ENCODE measurements at places on chromosomes 4 and X. TPM values are rescaled to one million over a fixed set of nuclear protein-coding genes. Genes with fewer than 3 reads are reported as not detected.

- DNase-seq = no peak
Measured at GRCh38 chrX:31128855-31129254, 57.0 kb upstream of the FTHL17 start.

DNA sequence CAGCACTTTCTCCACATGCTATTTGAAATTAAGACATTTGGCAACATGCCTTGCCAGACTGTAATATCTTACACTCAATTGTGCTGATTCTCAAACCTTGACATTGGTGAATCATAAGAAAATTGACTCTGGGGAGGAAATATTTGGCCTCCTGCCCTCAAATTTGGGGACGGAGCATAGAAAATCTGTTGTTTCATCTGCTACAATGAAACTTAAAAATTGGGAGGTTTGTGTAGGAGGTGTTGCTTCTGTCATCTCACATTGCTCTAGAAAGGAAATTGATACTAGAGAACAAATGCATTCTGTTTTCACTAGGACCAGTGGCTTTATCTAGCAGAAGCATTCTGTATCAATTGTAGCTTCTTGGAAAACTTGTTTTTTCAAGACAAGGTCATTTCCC lies 5.3 kb downstream of the OCRL start:
- no peak for DNase-seq

- peak; percentile 60 for DNase-seq
Measured at GRCh38 chr4:47510506-47511143, 25.6 kb downstream of the ATP10D start.

DNA sequence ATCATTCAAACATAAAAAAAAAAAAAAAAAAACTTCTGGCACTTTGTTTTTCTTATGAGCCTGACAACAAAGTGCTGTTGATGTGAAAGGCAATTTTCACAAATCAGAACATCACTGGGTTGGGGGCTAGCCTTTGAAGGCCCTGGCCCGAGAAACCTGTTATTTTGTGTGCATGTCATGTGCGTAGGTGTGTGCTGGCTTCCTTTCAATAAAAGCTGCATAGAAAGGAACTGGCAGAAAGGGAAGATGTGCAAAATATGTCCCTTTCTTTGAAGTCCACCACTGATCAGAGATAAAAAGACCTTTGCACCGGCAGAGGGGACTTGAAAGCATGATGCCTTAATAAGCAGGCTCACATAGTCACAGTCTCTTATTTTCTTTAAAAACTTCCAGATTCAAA lies 170.8 kb upstream of the RASGEF1B start:
- no peak for DNase-seq

DNA sequence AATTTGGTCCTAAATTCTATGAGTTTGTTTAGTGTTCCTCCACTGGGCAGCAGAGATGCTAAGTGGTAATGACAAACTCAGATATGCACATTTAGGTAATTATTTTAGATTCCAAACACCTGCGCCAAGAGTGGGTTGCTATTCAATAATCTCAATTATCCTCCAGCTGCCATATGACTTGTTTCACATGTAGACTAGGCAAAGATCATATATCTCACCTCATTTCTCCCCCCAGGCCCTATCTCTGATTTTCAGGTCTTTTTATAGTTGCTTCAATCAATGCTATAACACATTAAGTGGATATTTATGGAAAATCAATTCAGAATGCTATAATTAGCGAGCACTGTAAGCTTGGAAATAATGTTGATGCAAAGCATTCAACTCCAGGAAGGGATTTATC lies 217.6 kb downstream of the KCTD8 start:
- no peak for DNase-seq

- DNase-seq = no peak
Measured at GRCh38 chrX:63784346-63784901, 590 bp downstream of the ARHGEF9 start.

- DNase-seq = no peak
Measured at GRCh38 chrX:34503119-34503518, 154.0 kb downstream of the TMEM47 start.

- peak; percentile 77 for DNase-seq
Measured at GRCh38 chrX:116379854-116380253, 56.6 kb upstream of the SLC6A14 start.

TSPAN5 gene
- total RNA-seq = 69.6 TPM

CXCL5 gene
- total RNA-seq = not detected

ACSL1 gene
- total RNA-seq = 16.8 TPM

TMEM129 gene
- total RNA-seq = 55.4 TPM

UNC5C gene
- not detected for total RNA-seq

MID1 gene
- total RNA-seq = 5.6 TPM
